ENCODE measurements at places on chromosomes 1 and 21.

GRCh38 chr1:28056129-28056925 lies 32.1 kb downstream of the EYA3 start:
- DNase-seq, result no peak

DNA sequence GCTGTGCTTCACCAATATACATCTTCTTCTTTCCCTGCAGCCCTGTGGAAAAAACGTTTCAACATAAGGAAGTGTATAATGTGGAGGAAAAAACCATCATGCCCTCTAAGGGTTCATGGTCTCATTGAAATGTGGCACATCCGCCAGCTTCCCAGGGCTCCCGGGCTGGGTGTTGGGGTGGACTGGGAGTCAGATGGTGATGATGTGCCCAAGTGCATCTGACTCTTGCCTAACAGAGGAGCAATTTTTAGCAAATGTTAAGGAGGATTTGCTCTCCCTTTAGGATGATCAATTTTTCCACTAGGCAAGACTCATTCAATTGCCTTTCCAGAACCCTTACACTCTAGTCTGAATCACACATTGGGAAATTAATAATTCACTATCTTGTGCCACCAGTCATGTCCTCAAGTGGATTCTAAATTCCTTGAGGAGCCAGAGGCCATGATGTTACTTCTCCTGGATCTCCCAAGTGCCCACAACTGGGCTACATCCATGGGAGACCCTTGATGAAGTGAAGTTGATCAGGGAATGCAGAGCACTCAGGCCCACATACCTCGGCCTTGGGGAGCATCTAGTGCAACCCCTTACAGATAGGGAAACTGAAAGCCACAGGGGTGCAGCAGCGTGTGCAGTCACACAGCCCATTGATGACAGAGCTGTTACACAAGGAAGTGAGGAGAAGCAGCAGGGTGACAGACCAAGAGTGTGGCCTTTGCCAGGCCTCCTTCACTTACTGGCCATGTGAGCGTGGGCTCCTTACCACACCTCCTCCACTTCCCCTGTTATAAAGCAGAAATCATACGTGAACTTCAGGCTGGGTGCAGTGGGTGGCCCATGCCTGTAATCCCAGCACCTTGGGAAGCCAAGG lies 100.0 kb upstream of the SLC44A3 start:
- no peak for DNase-seq

DNA sequence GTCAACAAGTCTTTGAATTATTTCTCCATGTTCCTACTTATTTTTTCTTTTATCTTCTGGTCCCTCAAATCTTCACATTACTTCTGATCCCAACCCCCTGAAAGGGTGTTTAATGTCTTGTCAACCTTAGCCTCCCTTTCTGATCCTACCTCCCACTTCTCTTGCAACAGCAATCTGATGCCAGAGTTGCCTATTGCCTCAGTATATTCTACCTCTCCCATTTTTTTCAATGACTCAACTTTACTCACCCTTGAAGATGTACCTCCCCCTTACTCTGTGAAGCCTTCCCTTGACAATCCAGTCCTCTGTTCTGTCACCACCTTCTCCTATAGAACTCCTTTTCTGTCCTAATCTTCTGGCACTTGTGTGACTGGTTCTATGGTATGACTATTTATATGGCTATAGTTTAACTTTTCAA lies 99.5 kb upstream of the CD55 start:
- no peak for DNase-seq

DNA sequence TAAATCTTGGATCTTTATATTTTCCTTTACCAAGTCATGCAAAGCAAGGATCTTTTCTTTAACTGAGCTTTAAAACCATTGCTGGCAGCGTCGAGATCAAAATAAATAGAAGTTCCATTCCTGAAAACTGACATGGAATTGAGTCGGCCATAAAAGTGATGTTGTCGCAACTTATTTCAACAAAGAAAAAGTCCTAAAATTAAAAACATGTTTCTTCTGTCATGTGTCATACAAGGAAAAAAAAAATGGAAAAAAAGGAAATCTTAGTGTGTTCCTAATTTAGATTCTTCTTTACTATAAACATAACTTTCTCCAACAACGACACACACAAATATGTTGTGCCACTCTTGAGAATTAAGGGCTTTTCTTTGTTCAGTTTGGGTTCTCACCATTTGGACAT lies 34.9 kb downstream of the GREM2 start:
- no peak for DNase-seq

DNA sequence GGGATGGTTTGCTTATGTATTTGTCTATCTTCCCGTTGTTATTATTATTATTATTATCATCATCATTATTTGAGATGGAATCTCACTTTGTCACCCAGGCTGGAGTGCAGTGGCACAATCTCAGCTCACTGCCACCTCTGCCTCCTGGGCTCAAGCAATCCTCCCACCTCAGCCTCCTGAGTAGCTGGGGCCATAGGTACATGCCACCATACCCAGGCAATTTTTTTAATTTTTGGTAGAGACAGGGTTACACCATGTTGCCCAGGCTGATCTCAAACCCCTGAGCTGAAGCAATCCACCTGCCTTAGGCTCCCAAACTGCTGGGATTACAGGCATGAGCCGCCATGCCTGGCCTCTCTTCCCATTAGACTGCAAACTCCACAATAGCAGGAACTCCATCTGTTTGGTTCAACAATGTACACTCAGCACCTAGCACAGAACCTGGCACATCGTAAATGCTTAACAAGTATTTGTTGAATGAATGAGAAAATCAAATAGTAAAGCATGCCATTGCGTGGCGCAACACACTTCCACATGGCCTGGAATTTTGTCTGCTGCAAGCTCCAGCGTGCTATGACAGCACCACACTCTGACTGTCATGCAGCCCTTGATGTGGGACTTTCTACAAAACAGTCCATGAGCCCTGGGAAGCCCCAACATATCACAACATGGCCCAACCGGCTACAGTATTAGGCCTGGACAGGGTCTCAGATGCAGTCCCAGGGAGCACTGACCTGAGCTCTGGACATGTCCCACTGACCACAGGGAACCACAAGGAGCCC lies 3.8 kb upstream of the TINAGL1 start:
- no peak for DNase-seq

- peak; percentile 81 for DNase-seq
These were observed at the start of gene MTARC2 for GRCh38 chr1:220748089-220748934. MTARC2 (plus strand) TSS chr1:220748322; CDS start chr1:220748532, 210 bp downstream.

DNA sequence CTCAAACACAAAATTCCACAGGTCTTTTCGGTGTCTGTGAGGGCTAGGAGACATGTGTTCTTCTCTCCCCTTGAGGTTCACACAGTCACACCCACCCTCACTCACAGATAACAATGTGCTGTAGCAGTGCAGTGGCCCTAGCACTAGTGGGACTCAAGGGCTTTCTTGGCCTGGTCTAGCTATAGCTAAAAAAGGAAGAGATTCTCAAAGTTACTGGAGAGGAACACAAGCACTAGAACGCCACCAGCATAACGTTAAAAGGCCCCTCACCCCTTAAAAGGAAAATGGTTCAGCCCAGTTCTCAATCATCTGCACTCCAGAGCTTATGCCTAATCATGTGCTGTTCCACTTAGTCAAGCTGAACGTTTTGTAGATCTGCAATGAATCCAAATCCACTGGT lies 39.5 kb downstream of the RGS8 start:
- no peak for DNase-seq

GRCh38 chr1:46479744-46480350 lies 9.8 kb upstream of the DMBX1 start:
- DNase-seq, result no peak

GRCh38 chr1:67465375-67465774 lies 35.2 kb upstream of the SERBP1 start:
- no peak for DNase-seq

DNA sequence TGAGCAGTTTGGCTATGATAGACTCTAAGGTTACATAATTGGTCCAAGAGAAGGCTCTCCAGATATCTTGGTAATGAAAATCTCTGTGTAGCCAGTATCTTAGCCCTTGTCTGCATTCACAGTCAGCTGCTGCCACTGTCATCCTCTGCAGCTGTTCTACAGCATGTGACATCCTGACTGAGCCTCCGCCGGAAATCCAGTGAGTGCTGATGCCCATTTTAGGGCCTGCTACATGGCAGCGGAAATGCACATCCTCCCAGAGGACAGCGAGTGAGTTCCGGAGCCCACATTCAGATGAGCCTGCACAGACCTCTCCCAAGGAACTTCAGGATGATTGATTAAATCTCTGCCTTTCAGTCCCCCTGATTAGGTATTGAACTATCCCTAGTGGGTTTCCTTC lies 237.1 kb downstream of the HHIPL2 start:
- DNase-seq, result peak; percentile 47

- DNase-seq, result no peak
These were observed 10.8 kb downstream of the FMO5 start for GRCh38 chr1:147214325-147214724.

DNA sequence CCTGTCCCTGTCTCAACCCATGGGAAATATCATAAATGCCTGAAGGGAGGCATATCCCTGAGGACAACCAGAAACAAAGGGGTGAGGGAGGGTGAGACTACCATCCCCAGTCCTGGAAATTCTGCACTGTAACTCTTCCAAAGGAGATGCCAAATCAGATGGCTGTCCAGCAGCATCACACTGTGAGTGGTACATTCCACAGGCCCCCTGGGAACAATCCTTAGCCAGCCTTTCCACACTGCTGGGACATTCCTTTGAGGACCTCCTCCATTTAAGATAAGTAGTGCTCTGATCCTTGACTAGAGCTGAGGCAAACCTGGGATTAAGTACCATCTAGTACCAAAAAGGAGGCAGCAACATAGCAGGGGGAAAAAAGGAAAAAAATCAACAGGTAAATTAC lies 10.7 kb downstream of the IVL start:
- no peak for DNase-seq

All from right forelimb (tissue), 1 donor.